ENCODE measurements at places on chromosomes 16 and 17. TPM values are rescaled to one million over a fixed set of nuclear protein-coding genes. Genes with fewer than 3 reads are reported as not detected.

The TOM1L2 gene
- 17.5 TPM for total RNA-seq

The TBC1D3C gene
- not detected for total RNA-seq

The ZFPM1 gene
- 1.9 TPM for total RNA-seq

The PDF gene
- 44.7 TPM for total RNA-seq

The PKMYT1 gene
- total RNA-seq: 46.9 TPM

The LRRC37A gene
- total RNA-seq: 1.4 TPM

The KRT40 gene
- total RNA-seq: not detected

The FBXW10B gene
- total RNA-seq: 0.47 TPM

The SKAP1 gene
- not detected for total RNA-seq

The TLE7 gene
- not detected for total RNA-seq

Data from HT1080 (cell line).